Fibroblast of skin of left quadriceps (primary cell): ENCODE measurements at places on chromosomes 16 and 17.

DNA sequence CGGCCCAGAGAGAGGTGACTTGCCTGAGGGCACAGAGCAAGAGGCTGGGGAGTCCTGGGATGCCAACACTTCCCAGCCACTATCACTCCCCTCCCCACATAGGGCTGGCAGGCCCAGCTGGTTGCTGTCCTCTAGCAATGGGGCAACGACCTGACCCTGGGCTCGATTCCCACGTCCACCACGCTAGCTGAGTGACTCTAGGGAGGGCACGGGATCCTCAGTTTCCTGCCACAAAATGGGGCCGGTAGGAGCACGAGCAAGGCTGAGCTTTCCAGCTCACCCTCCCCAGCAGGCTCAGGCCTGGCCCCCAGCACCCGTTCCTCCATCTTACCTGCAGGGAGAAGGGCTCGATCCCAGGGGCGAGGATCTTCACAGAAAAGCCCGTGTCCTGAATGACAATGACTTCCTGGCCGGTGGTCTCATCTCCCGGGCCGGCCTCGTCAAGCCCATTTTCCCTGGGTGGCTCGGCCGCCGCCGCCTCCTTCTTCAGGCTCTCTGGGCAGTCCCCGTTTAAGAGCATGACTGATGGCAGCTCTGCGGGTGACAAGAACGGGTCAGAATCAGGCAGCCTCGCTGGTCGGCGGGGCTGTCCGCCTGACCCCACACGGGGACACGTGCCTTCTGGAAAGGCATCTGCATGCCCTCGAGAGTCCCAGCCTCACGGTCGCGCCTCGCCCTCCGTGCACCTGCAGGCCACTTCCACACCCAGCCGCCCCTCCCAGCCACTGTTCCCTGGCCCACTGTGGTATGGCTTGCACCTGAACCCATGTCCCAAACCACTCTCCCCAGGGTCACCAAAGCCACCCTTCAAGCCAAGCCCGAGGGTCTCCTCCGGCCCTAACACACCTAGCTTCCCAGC is 7.3 kb downstream of the CLUH start:
- no peak for DNase-seq

- DNase-seq, result no peak
Observed at GRCh38 chr16:24149102-24149501, 107.0 kb upstream of the CACNG3 start.

DNA sequence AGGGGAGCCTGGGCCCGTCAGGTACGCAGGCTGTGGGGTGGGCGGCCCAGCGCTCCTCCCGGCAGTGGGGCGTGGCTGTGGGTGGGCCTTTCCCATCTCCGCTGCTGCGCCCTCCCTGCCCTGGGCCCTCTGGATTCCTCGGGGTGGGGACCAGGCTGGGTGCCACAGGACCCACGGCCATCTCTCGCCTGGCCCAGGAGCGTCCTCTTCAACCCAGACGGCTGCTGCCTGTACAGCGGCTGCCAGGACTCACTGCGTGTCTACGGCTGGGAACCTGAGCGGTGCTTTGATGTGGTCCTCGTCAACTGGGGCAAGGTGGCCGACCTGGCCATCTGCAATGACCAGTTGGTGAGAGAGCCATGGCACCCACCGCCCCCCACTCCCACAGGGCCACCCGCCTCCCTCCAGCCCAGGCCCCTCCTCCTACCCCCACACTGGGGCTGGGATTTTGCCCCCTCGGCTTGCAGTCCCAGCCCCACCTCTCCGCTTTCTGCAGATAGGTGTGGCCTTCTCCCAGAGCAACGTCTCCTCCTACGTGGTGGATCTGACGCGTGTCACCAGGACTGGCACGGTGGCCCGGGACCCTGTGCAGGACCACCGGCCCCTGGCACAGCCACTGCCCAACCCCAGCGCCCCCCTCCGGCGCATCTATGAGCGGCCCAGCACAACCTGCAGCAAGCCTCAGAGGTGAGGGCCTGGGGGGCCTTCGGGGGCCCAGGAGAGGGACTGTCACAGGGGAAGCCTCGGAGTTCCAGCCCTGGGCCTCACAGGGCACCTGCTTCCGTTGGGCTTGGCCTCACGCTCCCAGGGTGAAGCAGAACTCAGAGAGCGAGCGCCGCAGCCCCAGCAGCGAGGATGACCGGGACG is 17.2 kb downstream of the KATNB1 start:
- no peak for DNase-seq

- DNase-seq, result no peak
Observed at GRCh38 chr17:29401258-29401657, 11.1 kb downstream of the TAOK1 start.

- DNase-seq, result no peak
Observed at GRCh38 chr16:65343556-65343955, 221.7 kb upstream of the CDH11 start.

DNA sequence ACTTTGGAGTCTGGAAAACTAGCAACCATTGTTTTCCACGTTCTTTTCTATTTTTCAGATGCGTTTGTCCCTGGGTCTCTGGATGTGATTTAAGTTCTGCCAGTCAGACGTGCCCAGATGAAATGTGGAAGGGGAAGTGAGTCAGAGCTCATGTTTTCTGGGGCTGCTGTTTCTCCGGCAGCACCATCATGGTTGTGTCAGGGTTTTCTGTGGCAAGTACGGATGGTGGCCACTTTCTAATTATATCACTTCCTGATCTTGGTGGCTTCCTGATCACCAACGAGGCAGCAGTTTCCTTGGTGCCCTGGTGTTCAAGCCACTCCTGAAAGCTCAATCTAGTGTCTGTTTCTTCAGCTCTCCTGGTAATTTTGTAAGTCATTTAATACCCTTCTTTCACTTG is 31.4 kb upstream of the PMFBP1 start:
- no peak for DNase-seq

GRCh38 chr17:1635675-1636465 is 7.2 kb upstream of the SLC43A2 start:
- no peak for DNase-seq

DNA sequence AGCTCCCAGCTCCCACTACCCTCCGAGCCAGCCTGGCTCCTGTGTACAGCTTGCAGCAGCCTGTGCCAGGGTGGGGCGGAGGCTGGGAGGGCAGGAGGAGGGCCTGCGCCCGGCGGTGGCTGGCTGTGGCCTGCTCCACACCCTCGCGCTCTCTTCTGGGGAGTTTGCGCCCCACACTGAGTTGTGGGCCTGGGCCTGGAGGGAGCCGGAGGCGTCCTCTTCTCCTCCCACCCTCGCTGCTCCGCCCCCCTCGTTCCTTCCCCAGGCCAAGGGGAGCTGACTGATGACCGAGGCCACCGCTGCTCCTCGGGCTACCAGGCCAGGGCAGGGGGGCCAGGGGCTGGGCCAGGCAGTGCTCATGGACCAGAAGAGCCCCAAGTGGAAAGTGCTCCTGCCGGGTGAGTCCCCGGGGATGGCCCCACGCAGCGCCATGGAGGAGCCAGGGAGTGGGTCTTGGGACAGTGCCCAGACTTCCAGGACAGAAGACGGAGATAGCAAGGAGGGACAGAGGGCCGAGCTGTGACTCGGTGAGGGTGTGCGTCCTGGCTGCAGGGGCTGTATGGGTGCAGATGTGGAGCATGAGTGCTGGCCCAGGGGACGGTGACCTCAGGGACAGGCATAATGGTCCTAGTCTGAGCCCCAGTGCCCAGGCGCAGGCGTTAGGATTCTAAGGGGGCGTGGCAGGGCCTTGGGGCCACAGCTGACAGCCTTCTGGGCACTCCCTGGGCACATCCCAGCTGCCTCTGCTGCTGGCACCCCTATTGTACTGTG is 242.1 kb upstream of the GSE1 start:
- DNase-seq, result no peak

- DNase-seq, result no peak
Observed at GRCh38 chr16:12433691-12434390, 369.8 kb downstream of the CPPED1 start.

GRCh38 chr17:75684924-75685323 is 17.8 kb downstream of the SAP30BP start:
- DNase-seq, result peak; percentile 48

DNA sequence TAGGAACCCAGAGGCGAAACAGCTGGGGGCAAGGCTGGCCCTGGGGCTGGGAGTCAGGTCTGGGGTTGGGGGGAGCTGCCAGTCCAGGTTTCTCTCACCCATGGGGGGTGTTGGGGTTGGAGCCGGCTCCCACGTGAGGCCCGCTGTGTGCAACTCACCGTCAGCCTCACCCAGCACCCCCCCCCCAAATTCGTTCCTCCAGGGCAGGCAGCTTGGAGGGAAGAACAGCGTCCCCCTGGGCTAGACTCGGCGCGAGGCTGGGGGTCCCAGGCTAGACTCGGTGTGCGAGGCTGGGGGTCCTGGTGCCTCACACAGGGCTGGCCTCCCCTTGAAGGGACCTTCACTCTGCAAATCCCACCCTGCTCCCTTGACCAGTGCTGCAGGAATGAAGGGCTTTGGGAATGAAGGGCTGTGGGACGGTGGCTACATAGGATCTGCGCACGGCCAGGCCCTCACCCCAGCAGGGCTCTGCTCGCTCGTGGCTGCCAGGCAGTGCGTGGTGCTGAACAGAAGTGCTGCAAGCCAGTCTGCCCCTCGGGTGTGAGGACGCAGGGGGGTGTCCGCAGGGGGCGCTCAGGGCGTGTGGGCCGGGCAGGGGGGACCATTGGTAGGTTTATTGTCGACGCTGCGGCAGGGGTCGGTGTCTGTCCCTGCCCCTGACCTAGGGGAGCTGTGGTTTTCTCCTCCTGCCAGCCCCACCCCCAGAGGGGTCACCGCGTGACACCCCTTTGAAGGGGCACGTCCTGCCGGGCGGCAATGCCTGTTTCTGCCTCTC is 74.7 kb downstream of the KLHDC4 start:
- no peak for DNase-seq

DNA sequence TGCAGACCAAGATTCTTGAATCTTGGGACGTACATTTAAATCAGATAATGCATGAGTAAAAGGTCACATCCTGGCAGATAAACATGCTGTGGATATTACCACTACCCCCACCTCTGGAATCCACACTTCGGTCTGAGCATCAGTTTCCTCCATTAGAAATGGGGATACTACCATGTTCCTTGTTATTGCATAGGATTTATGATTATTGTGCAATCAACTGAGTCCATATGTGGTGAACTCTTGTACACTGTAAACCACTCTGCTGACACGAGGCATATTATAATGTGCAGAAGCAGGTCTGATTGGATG is 108.7 kb downstream of the VAT1L start:
- DNase-seq, result peak; percentile 78

GRCh38 chr17:61904094-61904710 is 23.6 kb downstream of the INTS2 start:
- no peak for DNase-seq

DNA sequence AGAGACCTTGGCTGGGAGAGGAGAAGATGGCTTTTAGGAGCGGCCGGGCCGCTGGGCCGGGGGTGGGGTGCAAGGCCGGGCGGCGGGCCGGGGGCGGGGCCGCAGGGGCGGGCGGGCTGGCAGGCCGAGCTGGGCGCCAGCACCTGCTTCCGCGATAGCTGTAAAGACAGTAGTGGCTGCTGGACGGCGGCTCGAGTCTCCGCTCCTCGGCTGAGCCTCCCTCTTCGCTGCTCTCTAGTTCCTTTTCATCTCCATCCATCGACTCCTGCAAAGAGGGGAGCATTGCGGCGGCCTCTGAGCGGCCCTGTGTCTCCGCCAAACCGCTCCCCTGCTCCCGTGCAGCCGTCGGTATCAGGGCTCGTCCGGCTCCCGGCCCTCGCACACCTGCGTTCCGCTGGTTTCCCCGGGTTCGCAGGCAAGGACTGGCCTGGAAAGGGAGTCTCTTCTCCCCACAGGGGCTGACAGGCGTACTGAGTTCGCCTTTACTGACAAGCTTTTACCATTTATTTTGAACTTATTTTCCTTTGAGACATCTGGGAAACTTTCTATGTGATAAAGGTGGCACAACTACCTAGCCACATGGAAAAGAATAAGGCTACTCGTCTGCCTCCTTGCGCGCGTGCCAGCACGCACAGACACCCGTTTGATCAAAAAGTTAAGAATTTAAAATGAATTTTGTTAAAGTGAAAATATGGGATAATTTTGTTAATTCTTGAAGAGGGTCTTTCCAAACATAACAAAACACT is at the start of gene C17orf75:
Gene C17orf75, minus strand, starts transcription at position 317 of the 746 bp plus-strand sequence. Its CDS starts 34 bp downstream, at position 283.
- DNase-seq, result peak; percentile 51

GRCh38 chr17:82153295-82153691 is 55.3 kb upstream of the FASN start:
- no peak for DNase-seq

DNA sequence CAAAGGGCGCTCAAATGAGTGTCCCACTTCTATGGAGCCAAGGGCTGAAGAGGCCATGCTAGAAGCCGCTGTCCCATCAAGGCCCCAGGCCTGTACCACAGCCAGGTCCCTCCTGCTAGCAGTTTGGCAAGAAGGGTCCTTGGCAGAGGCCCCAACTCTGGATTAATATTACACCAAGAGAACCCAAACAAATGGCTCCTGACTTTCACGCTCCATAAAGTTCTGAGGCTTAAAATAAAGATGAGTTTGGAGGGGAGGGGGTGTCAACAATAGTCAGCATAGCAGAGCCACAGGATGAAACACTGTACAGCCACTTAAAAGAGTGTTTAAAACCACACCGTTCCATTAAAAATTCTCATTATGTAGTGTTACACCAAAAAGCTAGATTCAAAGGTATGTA is 30.5 kb downstream of the CUEDC1 start:
- DNase-seq, result no peak

GRCh38 chr16:87435372-87436224 is 43.5 kb downstream of the MAP1LC3B start:
- peak; percentile 80 for DNase-seq

DNA sequence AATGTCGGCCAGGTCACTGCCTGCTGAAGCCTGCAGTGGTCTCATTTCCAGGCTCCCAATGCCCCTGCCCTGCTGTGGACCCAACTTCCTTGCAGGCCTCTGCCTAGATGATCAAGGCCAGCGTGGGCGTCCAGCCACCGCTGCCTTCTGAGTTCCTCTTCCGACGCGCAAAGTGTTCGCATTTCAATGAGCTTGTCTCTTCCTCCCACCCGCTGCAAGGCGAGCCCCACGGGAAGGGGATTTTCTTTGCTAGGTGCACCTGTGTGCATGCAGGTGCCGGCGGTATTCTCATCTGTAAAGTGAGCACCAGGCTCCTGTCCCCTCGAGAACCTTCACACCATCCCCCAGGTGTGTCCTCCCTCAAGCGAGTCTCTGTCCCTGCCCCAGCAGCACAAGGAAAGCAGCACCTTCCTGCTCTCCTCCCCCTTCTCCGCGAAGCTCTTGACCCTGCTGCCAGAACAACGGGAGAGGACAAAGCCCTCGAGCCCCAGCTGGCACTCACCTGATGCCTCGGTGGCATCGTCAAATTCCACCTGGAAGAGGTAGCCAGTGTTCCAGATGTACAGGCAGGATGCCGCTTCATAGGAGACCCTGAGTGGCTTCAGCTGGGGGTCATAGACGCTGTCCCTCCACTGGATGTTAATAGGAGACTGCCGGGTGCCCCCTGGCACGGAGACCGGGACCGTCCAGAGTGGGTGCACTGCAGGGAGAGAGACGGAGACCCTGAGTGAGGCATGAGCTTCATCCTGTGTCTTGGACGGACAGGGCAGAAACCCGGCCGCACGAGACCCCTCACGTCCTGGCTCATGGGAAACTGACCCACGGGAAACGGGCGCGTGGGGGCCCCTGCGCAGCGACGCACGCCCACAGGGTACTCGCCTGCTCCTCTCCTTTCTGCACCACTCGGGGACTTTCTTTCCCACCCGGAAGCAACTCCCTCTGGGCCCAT is 9.8 kb downstream of the CA5A start:
- no peak for DNase-seq
